Activated CD4-positive, alpha-beta memory T cell treated with anti-CD3 and anti-CD28 coated beads, Interleukin-2, amount 10 ng/mL, durations not matched to agents 7 days and 5 days (primary cell): ENCODE measurements at places on chromosomes 1 and 21. TPM values are rescaled to one million over a fixed set of nuclear protein-coding genes. Genes with fewer than 3 reads are reported as not detected.

DNA sequence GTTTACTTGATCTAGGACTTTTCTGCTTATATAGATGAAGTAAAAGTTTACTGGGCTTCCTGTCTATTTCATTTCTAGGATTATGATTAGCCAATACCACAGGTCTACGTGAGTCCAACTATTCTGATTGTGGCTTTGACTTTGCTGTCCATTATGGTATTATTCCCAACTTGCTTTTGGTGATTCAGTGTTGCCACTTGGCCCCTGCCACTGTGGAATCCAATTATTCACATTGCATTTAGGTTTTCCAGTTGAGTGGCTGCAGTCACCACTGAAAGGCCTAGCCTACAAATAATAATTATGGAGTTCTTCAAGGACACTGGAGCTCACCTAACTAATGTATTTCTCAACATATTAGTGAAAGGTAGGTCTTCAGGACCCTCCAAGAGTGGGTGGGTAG is 574.3 kb upstream of the USP24 start:
- no peak for DNase-seq
- no peaks in the 10 kb centered on the region for H3K27me3 ChIP-seq
- H3K27ac ChIP-seq: no peak overlapping the region
- H3K36me3 ChIP-seq: no peaks in the 10 kb centered on the region
- no peaks in the 10 kb centered on the region for H3K4me1 ChIP-seq

- H3K4me1 ChIP-seq: peaks cover 53% of the 10 kb centered on the region
- peaks cover 25% of the 10 kb centered on the region for H3K36me3 ChIP-seq
- no peak for DNase-seq
- H3K4me3 ChIP-seq: peak overlapping the region; percentile 9
Observed at GRCh38 chr1:19605967-19606366, 38.1 kb upstream of the NBL1 start.

PLA2G5 gene
- total RNA-seq: not detected

SLC44A5 gene
- 0.98 TPM for total RNA-seq

DNA sequence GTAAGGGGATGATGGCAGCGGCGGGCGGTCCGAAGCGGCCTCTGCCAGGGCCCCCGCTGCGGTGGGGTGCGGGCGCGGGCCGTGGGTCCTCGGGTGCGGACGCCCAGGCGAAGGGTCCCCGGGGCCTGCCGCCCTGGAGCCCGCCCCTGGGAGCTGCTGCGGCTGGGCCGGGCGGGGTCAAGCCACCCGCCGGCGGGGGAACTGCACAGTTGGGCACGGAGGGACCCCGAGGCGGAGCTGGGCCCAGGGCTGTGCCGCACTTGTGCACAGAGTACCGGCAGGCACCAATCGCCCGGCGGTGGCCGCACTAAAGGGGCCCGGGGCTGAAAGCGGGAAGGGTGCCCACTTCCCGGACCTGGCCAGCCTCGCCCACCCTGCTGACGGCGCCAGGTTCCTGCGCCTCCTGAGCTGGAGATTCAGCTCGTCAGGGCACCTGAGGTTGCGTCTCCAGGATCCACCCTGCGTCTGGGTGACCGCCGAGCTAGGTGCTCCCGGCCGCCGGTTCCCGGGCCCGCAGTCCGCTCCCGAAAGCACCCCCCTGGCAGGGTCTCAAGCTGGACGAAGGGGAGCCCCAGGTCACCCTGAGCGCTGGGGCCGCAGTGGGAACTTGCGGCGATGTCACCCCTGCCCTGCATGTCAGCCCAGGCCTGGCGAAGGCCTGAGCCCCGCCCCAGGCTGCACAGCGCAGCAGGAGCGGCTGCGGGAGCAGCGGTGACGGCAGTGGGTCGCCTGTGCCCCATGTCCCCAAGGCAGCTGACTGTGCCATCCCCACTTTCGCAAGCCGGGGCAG is 56.7 kb upstream of the ETV3 start:
- no peaks in the 10 kb centered on the region for H3K36me3 ChIP-seq
- peaks cover 3% of the 10 kb centered on the region for H3K4me1 ChIP-seq
- H3K4me3 ChIP-seq: no peak overlapping the region
- DNase-seq: no peak
- H3K27me3 ChIP-seq: peaks cover 23% of the 10 kb centered on the region

E2F2 gene
- total RNA-seq: 98.9 TPM

DNA sequence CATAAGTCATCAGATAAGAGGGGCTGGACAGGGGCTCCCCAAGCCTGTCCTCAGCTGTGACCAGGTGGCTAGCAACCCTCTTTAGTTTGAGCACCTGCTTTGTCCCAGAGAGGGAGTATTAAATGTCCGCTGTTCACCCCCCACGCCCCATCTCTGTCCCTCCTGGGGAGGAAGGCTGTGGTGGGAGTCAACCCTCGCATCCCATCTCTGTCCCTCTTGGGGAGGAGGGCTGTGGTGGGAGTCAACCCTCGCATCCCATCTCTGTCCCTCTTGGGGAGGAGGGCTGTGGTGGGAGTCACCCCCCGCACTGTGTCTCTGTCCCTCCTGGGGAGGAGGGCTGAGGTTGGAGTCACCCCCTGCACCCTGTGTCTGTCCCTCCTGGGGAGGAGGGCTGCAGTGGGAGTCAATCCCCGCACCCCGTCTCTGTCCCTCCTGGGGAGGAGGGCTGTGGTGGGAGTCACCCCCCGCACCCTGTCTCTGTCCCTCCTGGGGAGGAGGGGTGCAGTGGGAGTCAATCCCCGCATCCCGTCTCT is 72.6 kb upstream of the ABCG1 start:
- H3K27me3 ChIP-seq: peaks cover 3% of the 10 kb centered on the region
- H3K4me3 ChIP-seq: no peak overlapping the region
- DNase-seq: no peak
- no peaks in the 10 kb centered on the region for H3K36me3 ChIP-seq
- no peak overlapping the region for H3K27ac ChIP-seq

MIXL1 gene
- not detected for total RNA-seq

- peaks cover 41% of the 10 kb centered on the region for H3K36me3 ChIP-seq
Observed at GRCh38 chr1:19412654-19413053, 72.7 kb downstream of the CAPZB start.

BRWD1 gene
- 39.5 TPM for total RNA-seq

SLC30A10 gene
- total RNA-seq: not detected

GRCh38 chr1:110976089-110976488 is 12.4 kb upstream of the LRIF1 start:
- DNase-seq: no peak
- H3K27me3 ChIP-seq: peaks cover 58% of the 10 kb centered on the region
- H3K4me1 ChIP-seq: no peaks in the 10 kb centered on the region
- H3K36me3 ChIP-seq: peaks cover 10% of the 10 kb centered on the region
- H3K4me3 ChIP-seq: no peak overlapping the region

LMNA gene
- total RNA-seq: 93.6 TPM

DNA sequence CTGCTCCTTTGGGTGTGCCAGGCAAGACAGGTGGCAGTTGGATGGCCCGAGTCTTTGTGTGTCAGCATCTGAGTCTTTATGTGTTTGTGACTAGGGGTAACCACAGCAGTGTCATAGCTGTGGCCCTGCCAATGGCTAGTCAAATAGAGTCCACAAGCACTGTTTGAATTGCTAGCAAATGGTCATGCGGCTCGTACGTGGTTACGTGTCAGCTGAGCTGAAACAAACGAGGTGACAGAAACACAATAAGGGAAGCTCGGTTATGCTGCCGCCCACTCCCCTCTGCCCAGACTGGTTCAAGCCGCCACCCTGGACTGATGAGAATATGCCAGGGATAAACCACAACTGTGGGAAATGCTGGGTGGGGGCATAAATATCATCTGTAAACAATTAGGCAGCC is 174.3 kb upstream of the LMO4 start:
- no peak overlapping the region for H3K27ac ChIP-seq
- no peaks in the 10 kb centered on the region for H3K36me3 ChIP-seq
- H3K4me1 ChIP-seq: peaks cover 13% of the 10 kb centered on the region
- no peak overlapping the region for H3K4me3 ChIP-seq
- peaks cover 26% of the 10 kb centered on the region for H3K27me3 ChIP-seq

DNA sequence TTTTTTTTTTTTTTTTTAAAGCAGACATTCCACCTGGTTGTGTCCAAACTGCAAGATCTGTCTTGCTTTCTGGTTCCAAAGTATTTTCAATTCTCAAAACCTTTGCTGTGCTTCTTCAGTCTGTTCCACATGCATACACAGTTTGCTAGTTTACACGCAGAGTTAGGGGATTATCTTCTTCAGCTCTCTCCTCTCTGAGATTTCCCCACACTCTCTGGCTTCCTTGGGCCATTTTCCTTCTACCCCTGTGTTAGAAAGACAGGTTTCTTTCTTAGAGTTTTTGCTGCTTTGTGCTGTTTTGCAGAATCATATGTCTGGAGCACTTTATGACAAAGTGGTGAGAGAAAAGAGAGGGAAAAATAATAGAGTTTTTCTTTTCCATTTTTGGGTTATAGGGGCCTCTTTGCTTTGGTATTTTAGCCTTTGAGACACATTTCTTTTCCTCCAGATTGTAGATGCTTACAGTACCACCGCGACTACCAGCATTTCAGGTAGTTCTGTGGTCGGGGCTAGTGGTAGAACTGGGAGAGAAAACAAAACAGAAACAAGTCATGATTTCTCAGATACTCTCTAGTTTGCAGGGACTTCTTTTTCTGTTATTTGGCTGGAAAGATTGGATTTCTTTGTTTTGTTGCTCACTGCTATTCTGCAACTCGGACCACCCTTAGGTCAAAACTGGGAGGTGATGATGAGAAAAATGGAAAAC is 66.3 kb downstream of the RABGAP1L start:
- peaks cover 48% of the 10 kb centered on the region for H3K36me3 ChIP-seq
- H3K4me1 ChIP-seq: peaks cover 13% of the 10 kb centered on the region
- H3K4me3 ChIP-seq: no peak overlapping the region
- DNase-seq: no peak

DNA sequence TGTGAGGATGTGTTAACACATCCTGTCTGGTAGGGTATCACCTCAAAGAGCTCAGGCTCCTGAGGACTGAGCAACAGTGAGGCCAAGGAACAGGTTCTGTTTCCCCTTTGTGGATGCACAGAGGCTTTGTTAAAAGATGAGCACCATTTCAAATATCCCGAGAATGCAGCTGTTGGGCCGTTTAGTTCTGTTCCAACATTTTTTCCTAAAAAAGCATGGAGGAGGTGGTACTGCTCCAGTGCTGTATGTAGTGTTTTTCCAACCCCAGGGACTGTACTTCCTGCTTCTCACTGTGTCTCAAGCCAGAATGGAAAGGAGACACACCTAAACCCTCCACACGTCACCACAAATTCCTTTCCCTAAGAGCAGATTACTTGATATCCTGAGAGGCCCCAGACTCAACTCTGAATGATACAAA is 53.8 kb upstream of the BCL10 start:
- H3K36me3 ChIP-seq: no peaks in the 10 kb centered on the region
- H3K27ac ChIP-seq: no peak overlapping the region
